ENCODE measurements at places on chromosomes 7 and 10.

DNA sequence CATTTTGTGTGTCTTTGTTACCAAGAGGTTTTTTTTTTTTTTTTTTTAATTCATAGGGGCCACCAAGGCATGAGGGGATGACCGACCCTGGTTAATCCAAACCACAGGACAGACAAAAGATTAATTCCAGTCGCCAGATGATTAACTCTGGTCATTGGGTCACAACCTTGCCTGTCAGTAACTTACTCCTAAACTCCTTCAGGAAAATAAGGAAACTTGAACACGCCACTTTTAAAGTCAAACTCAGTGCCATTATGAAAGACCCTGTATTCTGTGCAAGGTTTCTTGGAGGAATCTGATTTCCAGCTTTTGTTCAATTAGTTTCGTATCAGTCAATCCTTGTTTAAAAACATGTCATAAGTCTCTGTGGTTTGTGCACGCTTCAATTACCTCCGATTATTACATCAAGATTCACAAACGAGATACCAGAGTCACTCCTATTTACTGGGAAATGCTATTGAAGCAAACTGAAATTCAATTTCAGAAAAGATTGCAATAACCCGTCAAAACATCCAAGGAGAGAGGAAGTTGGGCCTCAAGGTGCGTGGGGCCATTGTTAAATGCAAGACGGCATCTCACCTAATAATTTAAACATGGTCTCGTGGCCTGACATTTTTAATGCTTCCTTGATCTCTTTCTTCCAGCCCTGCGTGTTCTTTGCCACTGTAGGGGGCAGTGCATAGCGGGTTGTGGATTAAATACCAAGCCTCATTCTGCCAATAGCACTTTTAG is 44.0 kb downstream of the NRP1 start:
- DNase-seq, result no peak

DNA sequence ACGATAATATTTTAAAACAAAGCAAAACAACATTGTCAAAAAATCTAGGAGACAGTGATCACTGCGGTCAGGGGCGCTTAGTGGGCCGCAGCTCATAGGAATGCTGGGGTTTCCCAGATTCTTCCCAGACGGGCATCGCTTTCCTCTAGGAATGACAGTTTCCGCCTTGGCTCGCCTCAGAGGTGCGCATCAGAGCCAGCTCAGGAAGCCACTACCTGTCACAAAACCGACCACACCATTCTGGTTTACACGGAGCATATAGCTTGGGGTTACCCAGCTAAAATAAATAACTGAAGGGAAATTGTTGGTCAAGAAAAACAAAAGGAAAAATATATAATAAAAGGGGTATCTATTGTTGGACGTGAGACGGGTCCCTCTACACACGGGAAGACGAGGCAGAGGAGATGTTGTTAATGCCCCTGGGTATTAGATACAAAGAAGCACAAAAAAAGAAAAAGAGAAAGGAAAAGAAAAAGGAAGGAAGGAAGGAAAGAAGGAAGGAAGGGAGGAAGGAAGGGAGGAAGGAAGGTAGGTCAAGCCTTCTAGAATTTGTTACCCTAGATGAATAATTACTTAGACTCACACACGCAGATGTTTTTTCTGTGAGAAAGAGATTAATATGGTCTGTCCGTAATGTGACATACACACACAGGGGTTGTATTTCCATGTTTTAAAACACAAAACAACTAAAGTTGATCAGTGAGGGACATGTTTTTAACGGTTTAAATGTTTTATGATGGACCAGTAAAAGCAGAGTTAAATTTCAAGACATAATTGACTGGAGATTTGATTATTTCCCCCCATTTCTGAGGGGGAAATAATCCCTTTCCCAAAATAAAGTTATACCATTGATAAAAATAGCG is 292.4 kb upstream of the NFE2L3 start:
- no peak for DNase-seq

GRCh38 chr7:26379711-26380110 is 88.0 kb downstream of the SNX10 start:
- no peak for DNase-seq

DNA sequence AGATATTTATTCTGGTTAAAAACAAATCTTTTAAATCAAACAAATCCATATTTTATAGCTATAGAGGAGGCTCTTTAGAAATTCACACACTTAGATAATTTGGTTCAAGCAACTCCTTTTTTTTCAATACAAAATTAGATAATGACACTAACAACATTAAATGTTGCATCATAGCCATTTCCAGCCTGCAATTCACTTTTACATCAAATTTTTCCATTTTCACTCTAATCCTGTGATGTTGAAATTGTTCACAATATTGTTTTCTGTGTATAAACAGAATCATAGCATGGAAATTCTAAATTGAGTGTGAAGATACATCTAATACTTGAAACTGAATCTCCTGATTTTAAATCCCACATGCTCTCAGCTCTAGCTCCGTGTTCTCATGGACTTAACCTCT is 482.6 kb downstream of the INHBA start:
- no peak for DNase-seq

- DNase-seq, result peak; percentile 88
These were observed 7.0 kb upstream of the GNAI1 start for GRCh38 chr7:80127412-80128160.

DNA sequence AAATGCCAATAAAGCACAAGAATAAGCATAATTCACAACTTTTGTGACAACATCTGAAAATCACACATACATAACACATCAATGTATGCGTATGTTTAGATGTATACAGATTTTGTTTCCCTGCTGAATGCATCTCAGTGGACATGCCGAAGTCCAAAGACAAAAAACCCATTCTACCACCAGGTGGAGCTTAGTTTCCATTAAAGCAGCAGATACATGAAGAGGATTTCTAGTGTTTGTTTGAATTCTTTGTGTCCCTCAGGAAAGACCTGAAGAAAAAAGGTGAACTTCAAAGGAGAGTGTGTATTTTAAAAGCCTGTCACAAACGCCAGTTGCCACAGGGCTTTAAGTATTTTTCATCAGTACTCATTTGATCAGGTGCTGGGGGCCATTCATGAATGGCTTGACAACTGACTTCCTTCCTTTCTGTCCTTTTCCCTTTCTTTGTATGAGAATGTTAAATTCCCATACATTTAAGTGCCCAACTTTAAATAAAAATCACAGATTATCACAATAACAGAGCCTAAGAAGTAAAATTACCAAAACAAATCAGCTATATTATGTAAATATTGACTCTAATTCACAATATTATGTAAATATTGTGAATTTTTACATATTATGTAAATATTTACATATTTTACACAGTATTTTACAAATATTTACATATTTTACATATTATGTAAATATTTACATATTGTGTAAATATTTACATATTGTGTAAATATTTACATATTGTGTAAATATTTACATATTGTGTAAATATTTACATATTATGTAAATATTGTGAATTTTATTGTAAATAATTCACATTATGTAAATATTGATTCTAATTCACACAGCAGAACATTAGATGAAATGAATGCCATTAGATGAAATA is 343.0 kb downstream of the CRPPA start:
- peak; percentile 74 for DNase-seq

DNA sequence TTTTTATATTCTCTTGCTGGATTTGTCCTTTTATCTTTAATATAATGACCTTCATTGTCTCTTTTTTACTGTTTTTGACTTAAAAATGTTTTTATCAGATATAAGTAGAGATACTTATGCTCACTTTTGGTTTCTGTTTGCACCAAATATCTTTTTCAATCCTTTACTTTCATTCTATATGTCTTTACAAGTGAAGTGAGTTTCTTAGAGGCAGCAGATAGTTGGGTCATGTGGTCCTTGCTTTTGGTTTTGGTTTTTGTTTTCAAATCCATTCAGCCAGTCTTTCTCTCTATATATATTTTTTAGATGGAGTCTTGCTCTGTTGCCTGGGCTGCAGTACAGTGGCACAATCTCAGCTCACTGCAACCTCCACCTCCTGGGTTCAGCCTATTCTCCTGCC is 932.4 kb upstream of the LRRTM3 start:
- no peak for DNase-seq

GRCh38 chr7:122182081-122182480 is 38.0 kb upstream of the AASS start:
- DNase-seq, result no peak

GRCh38 chr7:92843781-92844180 is 7.4 kb upstream of the CDK6 start:
- DNase-seq, result no peak

GRCh38 chr10:89662596-89662995 is 17.6 kb upstream of the PANK1 start:
- no peak for DNase-seq

- no peak for DNase-seq
These were observed 250.3 kb downstream of the SNX13 start for GRCh38 chr7:17690030-17690429.

DNA sequence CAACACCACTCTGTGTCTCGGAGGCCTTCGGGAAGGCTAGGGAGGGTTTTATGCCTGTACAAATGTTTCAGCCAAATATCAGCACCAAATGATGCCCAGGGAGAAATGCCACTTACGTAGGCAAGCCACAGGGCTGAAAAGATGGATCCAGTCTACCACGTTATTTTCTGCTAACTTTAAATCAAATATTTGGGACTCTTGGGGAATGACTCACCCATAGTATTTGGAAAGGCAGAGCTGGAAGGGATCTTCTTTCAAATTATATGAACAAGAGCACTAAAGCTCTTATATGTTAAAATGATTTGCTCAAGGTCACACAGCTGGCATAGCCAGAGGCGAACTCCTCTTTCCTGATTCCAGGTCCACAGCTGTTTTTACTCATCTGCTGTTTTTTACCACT is 591.4 kb downstream of the SORCS1 start:
- DNase-seq, result no peak

- no peak for DNase-seq
These were observed 27.0 kb downstream of the RPP38 start for GRCh38 chr10:15124190-15124589.

- DNase-seq, result no peak
These were observed 266.7 kb upstream of the PHF14 start for GRCh38 chr7:10706875-10707493.

DNA sequence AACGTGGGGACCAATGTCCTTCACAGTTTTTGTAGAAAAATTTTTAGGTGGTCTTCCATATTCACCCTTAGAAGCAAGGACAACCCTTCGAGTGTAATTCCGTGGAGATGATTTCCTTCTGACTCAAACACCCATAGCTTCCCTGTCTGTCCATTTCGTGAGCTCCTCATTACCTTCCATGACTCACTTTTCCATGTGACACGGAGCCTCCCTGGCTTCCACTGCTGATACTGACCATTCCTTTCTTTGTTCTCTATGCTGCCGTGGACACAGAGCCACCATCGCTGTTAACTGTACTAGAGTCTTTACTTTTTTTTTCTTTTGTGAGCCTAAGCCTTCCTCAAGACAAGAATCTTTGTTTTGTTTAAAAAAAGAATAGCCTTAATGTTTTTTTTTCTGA is 12.5 kb upstream of the ARMS2 start:
- DNase-seq, result no peak

- DNase-seq, result no peak
These were observed 964.1 kb downstream of the GRID1 start for GRCh38 chr10:85402541-85402940.

DNA sequence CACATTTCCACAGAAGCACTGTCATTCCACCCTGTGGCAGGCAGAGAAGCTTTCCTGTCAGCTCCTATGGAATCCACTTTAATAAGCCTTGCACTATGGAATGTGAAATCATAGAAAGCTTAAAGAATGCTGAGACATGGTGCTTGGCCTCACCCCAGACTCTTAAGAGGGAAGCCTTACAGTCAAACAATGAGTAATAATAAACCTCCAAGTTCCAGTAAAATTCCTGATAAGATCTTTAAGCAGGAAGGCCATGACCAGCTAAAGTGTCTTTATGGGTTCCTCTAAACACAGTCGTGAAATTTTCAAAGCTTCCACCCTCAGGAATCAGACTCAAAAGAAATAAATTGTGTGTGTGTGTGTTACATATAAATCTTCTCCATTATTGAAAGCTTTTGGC is 11.9 kb upstream of the TEX36 start:
- no peak for DNase-seq

GRCh38 chr7:8254667-8255066 is 7.3 kb downstream of the ICA1 start:
- no peak for DNase-seq

- DNase-seq, result peak; percentile 38
These were observed 97.5 kb downstream of the FAM53B start for GRCh38 chr10:124646483-124647352.

DNA sequence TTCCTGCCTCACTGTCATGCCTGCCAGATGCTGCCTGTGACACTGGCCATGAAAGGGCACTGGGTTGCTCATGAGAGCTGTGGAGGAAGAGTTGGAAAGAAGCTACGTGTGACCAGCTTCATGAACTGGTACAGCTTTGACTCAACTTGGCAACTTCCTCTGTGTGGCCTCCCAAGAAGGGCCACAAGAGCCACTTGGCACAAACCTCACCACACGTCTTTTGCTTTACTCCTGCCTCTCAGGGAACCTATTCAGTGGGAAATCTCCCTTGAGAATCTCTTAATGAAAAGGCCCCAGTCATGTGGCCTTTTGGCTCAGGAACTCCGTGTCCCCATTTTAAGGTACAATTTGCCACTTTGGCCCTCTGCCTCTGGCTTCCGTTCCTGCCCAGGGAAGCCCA is 54.5 kb downstream of the FRMD4A start:
- peak; percentile 76 for DNase-seq

- no peak for DNase-seq
These were observed 11.0 kb downstream of the HIBADH start for GRCh38 chr7:27651702-27652101.

DNA sequence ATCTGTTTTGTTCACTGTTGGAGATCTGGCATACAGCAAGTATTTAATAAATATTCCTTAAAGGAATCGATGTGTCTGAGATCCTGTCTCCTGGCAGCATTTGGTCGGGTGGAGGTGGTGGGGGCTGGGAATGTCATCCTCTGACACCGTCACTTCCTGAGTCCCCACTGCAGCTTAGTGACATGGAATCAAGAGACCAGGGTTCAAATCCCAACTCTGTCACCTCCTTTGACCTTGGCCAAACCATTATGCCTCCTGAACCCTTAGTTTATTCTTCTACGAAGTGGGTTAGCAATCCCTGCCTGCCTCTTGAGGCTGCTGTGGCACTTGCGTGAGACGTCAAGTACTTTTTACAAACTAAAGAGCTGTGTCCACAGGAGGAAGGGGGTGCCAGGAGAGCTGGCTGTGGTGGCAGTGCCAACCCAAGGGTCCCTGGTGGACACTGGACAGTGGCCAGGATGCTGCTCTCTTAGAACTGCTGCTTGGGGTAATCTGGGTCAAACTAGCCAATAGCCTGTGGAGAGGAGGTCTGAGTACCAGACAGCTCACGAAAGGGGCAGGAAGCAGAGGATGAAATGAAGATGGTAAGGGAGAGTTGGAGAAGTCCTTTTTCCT is 8.0 kb upstream of the ZMIZ1 start:
- no peak for DNase-seq

DNA sequence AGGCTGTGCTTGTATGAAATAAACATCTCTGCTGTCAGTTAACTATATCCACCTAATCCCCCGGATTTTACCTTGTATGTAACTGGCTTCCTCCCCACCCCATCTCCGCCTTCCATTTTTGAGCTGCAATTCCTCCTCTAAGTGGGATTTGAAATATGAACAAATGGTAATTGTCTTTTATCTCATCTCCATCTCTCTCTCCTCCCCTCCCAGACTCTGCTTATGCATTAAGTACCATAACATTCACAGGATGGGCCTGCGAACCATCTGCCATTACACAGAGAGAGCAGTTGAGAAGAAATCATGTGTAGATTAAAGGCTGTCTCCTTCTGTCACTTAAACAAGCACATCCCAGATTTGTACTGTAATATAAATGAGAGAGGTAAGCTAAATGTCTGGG is 1169.9 kb downstream of the TYW1 start:
- no peak for DNase-seq

All from midbrain (tissue), 1 donor.